ENCODE measurements at places on chromosomes 16 and 17. TPM values are rescaled to one million over a fixed set of nuclear protein-coding genes. Genes with fewer than 3 reads are reported as not detected.

PNMT gene
- polyA plus RNA-seq = 3.5 TPM

KCNJ18 gene
- polyA plus RNA-seq = not detected

SSTR5 gene
- polyA plus RNA-seq = not detected

RPRML gene
- 0.21 TPM for polyA plus RNA-seq

PRAC2 gene
- polyA plus RNA-seq = not detected

CPSF4L gene
- 0.20 TPM for polyA plus RNA-seq

GDPD1 gene
- not detected for polyA plus RNA-seq

FBXW10B gene
- polyA plus RNA-seq = 1.7 TPM
